ENCODE measurements at places on chromosomes 5 and 9. TPM values are rescaled to one million over a fixed set of nuclear protein-coding genes. Genes with fewer than 3 reads are reported as not detected.

DNA sequence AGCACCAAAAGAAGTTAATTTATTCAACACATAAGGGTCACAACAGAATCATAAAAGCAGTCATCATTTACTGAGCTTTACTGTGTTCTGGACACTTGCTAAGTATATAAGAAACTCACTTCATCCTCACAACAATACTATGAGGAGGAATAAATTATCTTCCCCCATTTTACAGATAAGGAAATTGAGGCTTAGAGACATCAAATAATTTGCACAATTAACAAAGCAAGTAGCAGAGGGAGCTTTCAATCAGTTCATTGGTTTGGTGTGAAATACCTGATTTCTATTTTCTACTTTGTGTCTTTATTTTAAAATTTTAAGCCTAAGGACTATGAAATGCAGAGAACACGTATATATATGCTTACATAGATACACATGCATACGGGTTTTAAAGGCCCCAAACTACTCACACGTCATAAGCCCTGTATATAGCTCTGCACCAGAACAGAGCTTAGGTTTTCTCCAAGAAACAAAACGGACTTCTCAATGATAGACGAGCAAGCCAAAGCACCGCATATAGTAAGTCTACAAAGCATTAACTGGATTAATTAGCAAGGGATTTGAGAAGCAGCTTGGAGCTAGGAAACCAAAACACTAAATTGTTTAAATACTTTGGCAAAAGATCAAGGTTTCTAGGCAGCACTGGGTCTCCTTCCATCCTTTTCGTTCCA lies 95.6 kb downstream of the DENND1A start:
- no peaks in the 10 kb centered on the region for H3K36me3 ChIP-seq
- H3K4me3 ChIP-seq: no peak overlapping the region
- H3K27me3 ChIP-seq: no peaks in the 10 kb centered on the region
- no peak for DNase-seq
- peaks cover 13% of the 10 kb centered on the region for H3K4me1 ChIP-seq

- no peaks in the 10 kb centered on the region for H3K27me3 ChIP-seq
- H3K4me3 ChIP-seq: no peak overlapping the region
- no peaks in the 10 kb centered on the region for H3K36me3 ChIP-seq
- no peak for DNase-seq
- H3K27ac ChIP-seq: no peak overlapping the region
Measured at GRCh38 chr9:13728917-13729811, 449.7 kb upstream of the MPDZ start.

DNA sequence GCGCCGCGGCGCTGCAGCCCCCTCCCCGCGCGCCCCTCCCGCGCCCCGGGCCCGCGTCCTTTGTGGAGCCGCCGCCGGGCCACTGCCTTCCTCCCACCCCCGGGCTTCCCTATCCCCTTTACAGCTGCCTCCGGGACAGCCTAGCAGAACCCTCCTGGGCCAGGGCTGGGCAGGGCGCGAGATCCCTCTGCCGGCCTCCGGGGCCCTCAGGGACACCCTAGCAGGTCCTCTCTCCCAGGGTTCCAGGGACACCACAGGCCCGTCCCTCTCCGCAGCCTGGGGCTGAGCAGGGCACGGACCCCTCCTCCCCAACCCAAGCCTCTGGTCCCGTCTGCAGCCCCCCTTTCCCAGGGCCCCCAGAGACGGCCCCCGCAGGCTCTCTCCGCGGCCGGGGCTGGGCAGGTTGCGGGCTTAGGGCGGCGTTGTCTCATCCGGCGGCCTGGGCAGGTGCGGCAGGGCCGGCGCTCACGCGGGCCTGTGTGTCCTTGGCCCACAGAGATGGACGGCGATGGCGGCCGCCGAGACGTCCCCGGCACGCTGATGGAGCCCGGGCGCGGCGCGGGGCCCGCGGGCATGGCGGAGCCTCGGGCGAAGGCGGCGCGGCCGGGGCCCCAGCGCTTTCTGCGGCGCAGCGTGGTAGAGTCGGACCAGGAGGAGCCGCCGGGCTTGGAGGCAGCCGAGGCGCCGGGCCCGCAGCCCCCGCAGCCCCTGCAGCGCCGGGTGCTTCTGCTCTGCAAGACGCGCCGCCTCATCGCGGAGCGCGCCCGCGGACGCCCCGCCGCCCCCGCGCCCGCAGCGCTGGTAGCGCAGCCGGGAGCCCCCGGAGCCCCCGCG lies 710 bp downstream of the WNK2 start:
- H3K27ac ChIP-seq: no peak overlapping the region
- H3K27me3 ChIP-seq: peaks cover 36% of the 10 kb centered on the region
- peaks cover 5% of the 10 kb centered on the region for H3K4me1 ChIP-seq
- H3K36me3 ChIP-seq: no peaks in the 10 kb centered on the region
- DNase-seq: no peak
- peak overlapping the region; percentile 42 for H3K4me3 ChIP-seq

DNA sequence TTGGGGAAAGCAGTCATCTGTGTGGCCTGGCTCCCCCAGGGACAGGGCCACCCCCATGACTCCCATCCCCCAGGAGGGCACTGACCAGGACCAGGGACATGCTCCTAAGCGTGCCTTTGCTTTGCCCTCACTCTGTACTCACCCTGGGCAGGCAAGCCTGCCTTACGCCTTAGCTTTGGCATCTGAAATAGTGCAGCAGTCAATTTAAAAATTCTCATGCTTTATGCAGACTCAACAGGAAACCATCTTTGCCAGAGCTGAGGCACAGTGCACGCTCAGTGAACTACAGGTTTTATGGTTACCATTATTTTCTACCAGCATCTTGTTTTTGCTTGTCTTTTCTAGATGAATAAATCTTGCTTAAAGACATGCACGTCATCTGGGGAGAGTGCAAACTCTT lies 323.5 kb downstream of the IRX2 start:
- DNase-seq: no peak
- no peak overlapping the region for H3K27ac ChIP-seq
- no peaks in the 10 kb centered on the region for H3K36me3 ChIP-seq
- no peaks in the 10 kb centered on the region for H3K4me1 ChIP-seq
- no peak overlapping the region for H3K4me3 ChIP-seq

DNA sequence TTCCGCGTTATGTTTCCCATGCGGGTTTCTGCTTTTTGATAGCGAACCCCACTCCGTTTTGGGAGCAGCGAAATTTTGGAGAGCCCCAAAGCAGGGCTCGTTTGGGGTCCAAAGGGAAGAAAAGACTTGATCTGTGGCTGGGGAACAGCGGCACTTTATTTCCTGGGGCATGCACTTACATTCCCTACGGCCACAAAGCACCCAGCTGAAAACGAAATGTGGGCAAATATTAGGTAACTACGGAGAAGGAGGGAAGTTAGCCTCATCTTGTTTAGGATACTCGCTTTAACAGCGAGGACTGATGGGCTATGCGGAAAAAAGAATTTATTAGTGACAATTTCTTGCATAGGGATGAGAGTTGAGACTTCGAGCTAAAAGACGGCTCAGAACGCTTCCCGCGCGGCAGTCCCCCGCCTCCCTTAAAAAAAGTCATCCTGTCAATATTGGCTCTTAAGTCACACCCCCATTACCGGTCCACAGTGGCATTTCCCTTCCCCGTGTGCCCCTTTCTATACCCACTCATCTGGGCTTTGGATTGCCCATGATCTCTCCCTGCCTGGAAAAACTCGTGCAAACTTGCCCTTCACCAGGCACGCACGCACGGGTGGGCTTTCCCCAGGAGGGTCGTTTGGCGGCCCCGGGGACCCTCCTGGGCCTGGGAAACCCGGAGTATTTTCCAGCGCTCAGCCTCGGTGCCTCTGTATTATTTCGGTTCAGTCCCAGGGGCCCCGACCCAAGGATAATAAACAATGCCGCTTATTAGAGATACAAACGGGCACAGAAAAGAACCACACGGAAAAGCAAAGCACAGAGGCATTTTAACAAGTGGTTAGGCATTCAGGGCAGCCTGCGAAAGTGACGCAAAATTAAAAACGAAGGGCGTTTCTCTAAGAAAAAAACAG lies 35.8 kb upstream of the NFIB start:
- H3K27ac ChIP-seq: peak overlapping the region; percentile 81
- peaks cover 50% of the 10 kb centered on the region for H3K27me3 ChIP-seq
- H3K36me3 ChIP-seq: no peaks in the 10 kb centered on the region
- DNase-seq: no peak
- peak overlapping the region; percentile 57 for H3K4me3 ChIP-seq

GRCh38 chr5:68680366-68680765 lies 413.4 kb upstream of the SLC30A5 start:
- DNase-seq: no peak
- H3K4me1 ChIP-seq: no peaks in the 10 kb centered on the region

DNA sequence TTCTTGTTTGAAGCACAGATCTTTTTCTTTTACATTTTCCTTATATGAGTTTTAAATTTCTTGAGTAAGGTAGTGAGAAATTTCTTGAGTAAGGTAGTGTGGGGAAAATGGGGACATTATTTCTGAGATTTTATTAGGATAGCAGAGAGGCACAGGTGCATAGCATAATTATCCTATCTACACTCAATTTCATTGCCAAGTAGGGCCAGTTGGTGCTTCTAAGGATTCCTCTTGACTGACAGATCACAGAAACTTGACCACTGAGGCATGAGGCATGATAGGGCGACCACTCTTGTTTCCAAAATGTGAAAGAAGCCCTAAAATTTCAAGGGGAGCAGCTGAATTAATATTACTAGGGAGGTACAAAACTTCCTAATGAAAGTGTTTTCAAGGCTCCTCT lies 31.4 kb upstream of the TMC1 start:
- H3K27me3 ChIP-seq: no peaks in the 10 kb centered on the region
- no peak overlapping the region for H3K27ac ChIP-seq
- H3K36me3 ChIP-seq: no peaks in the 10 kb centered on the region
- H3K4me3 ChIP-seq: no peak overlapping the region
- DNase-seq: no peak

DNA sequence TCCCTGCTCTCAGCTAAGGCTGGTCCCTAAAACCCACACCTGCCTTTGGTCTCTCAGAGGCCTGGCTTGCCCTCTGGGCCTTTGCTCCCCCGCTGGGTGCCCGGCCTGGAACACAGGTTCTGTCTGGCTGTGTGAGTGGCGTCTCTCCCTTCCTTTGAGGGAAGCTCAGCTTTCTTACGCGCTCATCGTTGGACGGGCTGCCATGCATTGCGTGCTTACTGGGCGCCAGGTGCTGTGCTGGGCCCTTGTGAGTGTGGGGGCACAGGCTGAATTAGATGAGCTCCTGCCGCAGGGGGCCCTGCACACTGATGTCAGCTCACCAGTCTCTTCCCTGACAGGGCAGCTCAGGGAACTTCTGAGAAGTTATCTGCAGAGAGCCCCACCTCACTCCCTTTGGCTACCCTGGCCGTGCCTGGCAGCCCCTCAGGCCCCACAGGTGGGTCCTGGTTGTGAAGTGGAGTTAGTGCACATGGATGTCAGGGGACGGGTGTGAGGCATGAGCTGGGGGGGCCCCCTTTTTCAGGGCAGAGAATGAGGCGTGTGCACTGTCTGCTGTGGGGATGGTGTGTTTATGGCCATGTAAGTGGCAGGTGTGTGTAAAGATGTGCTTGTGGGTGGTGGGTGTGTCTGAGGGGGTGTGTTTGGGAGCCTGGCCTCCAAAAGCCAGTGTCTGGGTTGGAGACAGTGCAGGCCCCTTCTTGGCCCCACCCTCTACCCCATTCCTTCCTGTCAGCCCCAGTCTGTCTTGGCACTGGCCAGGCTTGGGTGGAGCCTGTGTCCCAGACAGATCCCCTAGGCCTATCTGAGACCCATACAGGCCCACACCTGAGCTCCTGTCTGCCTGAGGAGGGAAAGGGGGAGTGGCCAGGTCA lies 7.5 kb upstream of the RMND5B start:
- H3K4me3 ChIP-seq: no peak overlapping the region
- no peak for DNase-seq
- H3K4me1 ChIP-seq: no peaks in the 10 kb centered on the region
- no peaks in the 10 kb centered on the region for H3K36me3 ChIP-seq
- no peak overlapping the region for H3K27ac ChIP-seq

GRCh38 chr5:3346111-3346820 lies 249.4 kb upstream of the IRX1 start:
- no peak overlapping the region for H3K27ac ChIP-seq
- H3K4me3 ChIP-seq: no peak overlapping the region
- no peaks in the 10 kb centered on the region for H3K4me1 ChIP-seq
- H3K27me3 ChIP-seq: no peaks in the 10 kb centered on the region

DNA sequence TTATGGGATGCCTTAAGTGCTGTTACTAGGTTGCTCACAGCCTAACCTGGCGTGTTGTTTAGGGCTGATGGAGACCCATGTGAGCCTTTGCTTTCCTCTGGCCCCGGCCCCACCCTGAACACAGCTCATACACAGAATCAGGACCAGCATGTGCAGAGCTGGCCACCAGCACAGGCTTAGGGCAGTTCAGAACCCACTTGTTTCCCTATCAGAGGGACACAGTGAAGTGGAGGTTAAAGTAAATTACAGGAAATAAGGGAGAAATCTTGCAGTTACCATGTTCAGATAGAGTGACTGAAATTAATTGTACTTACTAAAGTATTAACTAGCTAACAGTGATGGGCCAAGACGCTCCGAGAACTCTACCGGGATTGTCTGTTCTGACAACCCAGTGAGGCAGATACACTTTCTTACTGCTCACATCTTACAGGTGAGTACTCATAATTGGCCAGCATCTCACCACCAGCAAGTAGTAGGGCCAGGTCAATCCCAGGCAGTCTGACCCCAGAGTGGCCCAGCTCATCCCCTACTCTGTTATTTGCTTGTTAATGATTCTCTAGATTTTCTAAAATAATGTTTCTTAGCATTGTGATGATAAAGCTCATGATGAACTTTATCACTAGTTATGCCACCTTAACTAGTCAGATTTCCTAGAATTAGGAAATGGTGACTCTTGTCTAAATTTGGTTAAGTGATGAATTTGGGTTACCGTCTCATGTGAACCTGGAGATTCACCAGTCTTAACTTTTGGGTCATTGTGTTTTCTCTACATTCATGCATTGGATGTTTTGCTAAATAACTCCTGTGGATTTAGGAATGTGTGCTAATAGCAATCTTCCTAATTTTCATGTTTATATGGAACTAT lies 15.4 kb downstream of the CCT5 start:
- no peak for DNase-seq
- no peak overlapping the region for H3K4me3 ChIP-seq
- no peak overlapping the region for H3K27ac ChIP-seq
- H3K27me3 ChIP-seq: no peaks in the 10 kb centered on the region
- H3K36me3 ChIP-seq: peaks cover 55% of the 10 kb centered on the region

GRCh38 chr9:16120231-16120641 lies 567.4 kb downstream of the CCDC171 start:
- no peak for DNase-seq
- no peak overlapping the region for H3K27ac ChIP-seq
- no peaks in the 10 kb centered on the region for H3K4me1 ChIP-seq
- H3K27me3 ChIP-seq: no peaks in the 10 kb centered on the region

The GARIN3 gene
- not detected for total RNA-seq

The KCNV2 gene
- not detected for total RNA-seq

The ARHGEF28 gene
- 22.3 TPM for total RNA-seq

The PRSS3 gene
- not detected for total RNA-seq

The LMX1B gene
- total RNA-seq: 0.14 TPM

The SPINK6 gene
- total RNA-seq: not detected
